Naive thymus-derived CD8-positive, alpha-beta T cell (primary cell): ENCODE measurements at places on chromosomes 7 and 10. TPM values are rescaled to one million over a fixed set of nuclear protein-coding genes. Genes with fewer than 3 reads are reported as not detected.

DNA sequence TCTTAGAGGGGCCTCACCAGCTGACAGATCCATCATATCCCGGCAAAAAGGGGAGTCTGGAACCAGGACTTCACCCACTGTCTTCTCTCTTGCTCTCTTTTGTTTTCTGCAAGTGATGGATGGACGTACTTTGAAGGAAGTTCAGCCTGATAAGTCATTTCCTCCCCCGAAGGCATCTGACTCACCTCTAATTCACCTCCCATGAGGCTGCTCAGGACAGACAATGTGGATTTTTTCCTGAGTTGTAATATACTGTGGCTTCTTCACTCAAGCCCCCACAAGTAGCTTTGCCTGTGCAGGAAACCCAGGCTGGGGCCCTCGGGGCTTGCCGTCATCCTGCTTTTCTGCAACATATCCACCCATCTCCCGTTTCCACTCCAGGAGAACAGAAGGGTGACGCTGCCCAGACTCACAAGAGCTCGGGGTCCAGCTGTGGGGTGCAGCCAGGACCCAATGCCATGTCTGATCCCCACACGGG, 70.4 kb downstream of the ASB13 start:
- DNase-seq: no peak

The PIK3AP1 gene
- total RNA-seq: 4.7 TPM

DNA sequence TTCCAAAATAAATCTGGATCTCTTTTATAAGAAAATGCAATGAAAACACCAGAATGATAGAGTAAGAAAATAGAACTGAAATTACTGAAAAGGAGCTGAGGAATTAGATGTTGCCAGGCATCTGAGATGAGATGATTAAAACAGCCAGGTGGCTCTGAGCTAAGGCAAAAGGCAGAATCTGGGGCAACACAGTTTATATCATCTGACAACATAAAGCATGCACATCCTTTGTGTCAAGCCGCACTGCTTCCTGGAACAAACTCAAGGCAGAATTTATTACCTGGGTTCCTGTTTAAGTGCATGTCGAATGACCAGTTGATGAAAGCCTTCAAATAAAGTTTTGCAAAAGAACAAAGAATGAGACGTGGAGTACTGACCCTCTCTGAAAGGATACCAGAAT, 247.0 kb downstream of the SNX10 start:
- DNase-seq: no peak

DNA sequence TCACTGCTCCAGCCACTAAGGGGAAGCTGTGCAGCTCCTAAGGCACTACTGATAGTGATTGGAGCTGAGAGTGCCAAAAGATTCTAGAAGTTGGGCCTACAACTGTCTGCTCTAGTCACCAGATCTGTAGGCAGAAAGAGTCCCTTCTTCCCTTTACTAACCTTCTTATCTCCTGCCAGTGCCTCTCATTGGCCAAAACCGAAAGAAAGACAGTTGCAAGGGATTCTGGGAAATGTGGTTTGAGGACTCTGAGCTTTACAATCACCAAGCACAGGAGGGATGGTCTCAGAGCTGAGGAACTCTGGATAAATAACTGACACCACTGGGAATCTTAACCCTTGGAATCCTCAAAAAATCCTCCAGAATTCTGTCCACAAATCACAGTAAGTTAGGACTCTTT, 615.8 kb downstream of the CCSER2 start:
- DNase-seq: no peak

DNA sequence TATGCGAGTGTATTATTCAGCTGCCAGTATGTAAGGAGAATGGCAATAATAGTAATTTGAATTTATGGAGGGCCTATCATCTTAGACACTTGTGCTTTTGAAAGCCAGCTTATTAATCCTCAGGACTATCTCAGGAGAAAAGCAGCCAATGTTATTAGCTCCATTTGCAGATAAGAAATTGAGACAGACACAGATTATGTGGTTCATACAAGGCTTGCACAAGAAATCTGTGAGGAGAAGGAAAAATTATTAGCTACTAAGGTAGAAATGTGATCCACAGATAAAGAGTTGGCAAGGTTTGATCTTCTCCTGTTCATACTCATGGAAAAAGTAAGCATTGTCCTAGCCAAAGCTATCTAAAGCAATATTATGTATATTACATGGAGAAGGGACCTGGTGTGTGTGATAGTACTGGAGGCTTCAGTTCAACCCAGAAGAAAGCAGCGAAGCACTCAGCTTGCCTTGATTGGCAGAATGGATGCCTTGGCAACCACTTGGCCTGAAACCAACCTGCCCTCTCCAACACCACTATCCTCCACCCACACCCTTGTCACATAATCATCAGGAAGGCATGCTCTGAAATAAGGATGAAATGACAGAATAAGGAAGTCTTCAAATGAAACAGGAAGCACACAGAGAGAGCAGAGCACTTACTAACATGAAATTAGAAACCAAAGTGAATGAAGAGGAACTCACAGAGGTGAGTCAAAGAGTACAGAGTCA, 18.0 kb downstream of the MACC1 start:
- no peak for DNase-seq

GRCh38 chr7:158750702-158751101, 46.1 kb upstream of the NCAPG2 start:
- no peak for DNase-seq

- no peak for DNase-seq
These were observed 86.1 kb downstream of the EGFR start for GRCh38 chr7:55104712-55105433.

GRCh38 chr10:4846775-4847174, 20.8 kb downstream of the AKR1E2 start:
- no peak for DNase-seq

The PDK4 gene
- 2.2 TPM for total RNA-seq

The FGF8 gene
- total RNA-seq: not detected

DNA sequence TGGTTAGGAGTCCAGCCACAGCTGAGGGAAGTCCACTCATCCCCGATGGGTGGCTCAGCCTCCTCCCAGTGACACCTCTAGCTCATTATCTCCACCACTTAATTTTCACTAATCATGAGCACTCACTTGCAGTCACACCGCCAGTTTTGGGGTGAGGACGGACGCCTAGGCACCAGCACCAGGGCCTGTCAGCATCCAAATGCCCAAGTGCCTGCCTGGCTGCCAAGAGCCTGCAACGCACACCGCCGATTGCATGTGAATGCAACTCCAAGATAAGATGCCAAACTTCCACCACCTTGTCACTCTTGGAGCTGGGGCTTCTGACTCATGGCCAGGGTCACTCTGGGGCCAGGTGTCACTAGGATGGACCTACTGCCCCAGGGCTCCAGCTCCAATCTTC, 24.4 kb upstream of the SMARCD3 start:
- no peak for DNase-seq

- no peak for DNase-seq
These were observed 40.2 kb downstream of the COA1 start for GRCh38 chr7:43689115-43689514.

DNA sequence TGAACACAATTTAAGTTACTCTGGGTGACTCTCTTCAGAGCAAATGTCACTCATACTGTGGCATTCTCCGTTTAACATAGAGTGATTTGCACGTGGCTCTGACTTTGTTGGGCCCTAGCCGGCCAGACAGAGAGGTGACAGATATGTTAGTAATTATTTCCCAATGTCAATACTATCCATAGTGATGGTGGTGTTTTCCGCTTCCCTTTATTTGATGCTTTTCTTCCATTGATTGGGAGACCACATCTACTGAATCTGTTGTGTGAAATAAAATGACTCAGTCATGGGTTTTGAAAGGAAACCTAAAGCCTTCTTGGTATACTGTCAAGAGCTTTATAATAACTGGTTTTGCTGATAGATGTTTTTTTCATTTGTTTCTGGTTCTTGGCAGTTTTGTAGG, 7.4 kb downstream of the AVL9 start:
- DNase-seq: no peak

DNA sequence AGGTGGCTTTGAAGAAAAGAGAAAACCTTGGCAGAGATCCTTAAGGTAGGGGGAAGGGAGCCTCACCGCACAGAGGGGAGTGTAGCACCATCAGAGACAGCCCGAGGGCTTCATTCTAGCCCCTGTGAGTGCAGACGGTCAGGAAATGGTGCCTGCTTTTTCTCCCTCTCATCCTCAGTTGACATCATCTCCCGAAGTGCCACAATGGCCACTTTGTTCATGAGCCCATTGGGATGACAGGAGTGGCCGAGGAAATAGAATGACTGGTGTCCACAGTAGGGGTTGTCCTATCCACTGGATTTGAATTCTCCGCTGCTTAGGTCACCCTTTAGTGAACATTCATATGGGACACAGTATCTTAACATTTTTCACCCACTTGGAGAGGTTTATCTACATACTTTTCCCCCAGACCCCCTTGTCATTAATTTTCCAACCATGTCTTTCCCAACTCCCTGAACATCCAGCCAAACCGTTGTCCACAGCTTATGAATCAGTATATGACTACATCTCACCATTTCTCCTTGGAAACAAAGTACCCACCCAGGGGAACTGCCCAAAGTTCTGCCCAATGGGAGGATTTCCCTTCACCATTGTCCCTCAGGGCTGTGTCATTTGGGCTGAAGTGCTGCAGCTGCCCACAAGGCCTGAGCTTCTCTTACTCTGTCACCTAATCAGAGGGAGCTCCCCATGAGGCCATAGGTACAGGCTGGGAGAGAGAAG, 108.8 kb downstream of the ADCY1 start:
- DNase-seq: no peak

GRCh38 chr7:113421696-113422330, 303.5 kb upstream of the SMIM30 start:
- DNase-seq: peak; percentile 70

The KCNMA1 gene
- not detected for total RNA-seq

GRCh38 chr10:63769367-63769766, 248.2 kb downstream of the REEP3 start:
- DNase-seq: no peak

DNA sequence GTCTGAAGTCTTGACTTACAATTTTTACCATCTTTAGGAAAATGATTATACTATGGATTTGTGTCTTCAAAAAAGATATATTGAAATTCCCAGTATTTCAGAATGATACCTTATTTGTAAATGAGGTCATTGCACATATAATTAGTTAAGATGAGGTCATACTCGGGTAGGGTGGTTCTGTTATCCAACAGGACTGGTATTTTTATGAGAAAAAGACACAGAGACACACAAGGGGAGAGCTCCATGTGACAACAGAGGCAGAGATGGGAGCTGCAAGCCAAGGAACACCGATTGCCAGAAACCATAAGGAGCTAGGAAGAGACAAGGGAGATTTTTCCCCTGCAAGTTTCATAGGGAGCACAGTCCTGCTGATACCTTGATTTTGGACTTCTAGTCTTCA, 356.9 kb downstream of the ARL4A start:
- no peak for DNase-seq

The OLAH gene
- total RNA-seq: not detected

DNA sequence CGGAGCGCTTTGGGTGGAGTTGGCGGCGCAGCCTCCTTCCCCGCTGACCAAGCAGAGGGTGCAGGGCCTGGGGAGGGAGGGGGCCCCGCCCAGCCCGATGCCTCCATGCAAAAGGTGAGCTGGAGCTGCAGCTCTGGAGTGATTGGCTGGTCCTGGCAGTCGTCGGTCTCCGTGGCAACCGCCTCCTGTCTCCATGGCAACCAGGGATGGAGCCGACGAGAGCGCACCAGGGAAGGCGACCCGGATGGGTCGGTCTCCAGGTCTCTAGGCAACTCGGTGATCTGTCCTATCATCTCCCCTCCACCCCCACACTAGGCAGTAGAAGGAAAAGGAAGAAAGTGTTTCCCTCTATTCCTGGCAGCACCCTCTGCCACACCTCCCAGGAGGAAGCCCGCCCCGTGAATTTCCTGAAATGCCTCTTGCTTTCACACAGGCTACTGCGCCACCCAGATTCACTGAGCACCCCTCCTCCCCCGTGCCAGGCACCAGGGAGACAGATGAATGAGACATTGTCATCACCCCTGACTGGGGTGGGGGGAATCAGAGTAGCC, 647 bp upstream of the NACAD start:
- DNase-seq: peak; percentile 74

DNA sequence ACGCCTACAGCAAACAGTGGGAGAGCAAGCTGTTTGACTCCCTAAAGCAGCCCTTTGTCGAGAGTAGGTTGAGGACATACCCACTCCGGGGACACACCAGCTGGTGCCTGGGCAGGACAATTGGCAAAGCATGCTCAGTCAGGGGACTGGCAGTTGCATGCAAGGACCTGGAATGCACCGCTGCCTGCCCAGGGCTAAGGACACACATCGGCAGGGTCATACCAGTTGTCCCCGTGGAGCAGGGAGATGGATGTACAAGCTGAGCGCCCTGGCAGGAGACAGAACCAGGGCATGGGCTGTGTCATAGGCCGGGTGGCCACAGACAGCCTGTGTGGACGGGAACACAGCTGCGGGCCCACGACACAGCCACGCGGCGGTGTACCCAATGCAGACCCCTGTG, 18.3 kb upstream of the ELN start:
- no peak for DNase-seq

- no peak for DNase-seq
These were observed 39.1 kb downstream of the SORBS1 start for GRCh38 chr10:95522117-95522516.

The CRYGN gene
- 0.39 TPM for total RNA-seq

GRCh38 chr7:20447021-20447650, 116.4 kb downstream of the ITGB8 start:
- no peak for DNase-seq

GRCh38 chr7:33946094-33946699, 40.9 kb downstream of the BMPER start:
- DNase-seq: no peak

DNA sequence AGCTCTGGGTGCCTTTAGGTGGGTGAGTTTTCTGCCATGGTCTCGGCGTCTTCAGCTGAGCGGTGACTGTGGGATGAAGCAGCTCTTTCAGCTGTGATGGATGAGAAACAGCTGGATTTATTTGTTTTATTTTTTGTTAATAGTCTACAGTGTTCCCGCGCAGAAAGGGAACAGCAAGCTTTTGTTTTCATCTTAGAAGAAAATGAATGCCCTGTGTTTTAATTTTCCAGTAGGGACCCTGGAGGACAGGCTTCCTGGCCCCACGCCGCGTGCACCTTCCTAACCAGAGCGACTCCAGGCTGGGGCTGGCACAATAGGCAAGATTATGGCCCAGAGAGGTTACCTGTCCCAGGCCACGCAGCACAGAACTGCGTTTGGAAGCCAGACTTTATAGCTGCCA, 57.6 kb downstream of the GTF2IRD1 start:
- no peak for DNase-seq

GRCh38 chr7:28904578-28905048, 53.5 kb downstream of the TRIL start:
- no peak for DNase-seq

DNA sequence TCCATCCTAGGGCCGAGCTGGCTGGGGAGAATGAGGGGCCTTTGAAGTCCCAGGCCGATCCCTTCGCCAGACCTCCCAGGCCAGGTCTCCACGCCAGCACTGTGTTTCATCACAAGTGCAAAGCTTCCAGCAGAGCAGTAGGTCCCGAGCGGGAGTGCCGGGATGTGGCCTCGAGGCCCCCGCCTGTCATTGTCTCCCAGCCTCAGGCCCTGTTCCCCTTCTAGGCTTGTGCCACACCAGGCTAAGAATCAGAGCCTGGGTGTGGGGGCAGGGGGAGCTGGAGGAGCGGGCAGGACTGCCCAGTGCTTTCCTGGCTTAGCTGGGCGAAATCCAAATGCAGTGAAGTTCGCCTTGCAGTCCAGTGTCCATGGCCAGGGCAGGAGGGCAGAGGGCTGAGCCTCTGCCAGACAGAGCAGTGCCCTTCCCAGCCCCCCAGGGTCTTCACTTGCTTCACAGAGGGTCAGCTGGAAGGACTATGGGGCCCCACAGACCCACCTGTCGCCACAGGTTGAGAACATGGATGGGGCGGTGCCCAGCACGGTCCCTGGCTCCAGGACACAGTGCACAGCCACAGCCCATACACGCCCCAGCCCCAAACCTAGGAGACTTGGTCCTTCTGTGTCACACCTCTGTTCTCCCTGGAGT, 20.2 kb upstream of the PFKFB3 start:
- DNase-seq: no peak

- no peak for DNase-seq
These were observed 64.7 kb upstream of the LRGUK start for GRCh38 chr7:134062460-134062859.
